ENCODE measurements at places on chromosomes 16 and 17. TPM values are rescaled to one million over a fixed set of nuclear protein-coding genes. Genes with fewer than 3 reads are reported as not detected.
A peak's percentile ranks its signal among the peaks of the same experiment; 100 is the strongest.

DNA sequence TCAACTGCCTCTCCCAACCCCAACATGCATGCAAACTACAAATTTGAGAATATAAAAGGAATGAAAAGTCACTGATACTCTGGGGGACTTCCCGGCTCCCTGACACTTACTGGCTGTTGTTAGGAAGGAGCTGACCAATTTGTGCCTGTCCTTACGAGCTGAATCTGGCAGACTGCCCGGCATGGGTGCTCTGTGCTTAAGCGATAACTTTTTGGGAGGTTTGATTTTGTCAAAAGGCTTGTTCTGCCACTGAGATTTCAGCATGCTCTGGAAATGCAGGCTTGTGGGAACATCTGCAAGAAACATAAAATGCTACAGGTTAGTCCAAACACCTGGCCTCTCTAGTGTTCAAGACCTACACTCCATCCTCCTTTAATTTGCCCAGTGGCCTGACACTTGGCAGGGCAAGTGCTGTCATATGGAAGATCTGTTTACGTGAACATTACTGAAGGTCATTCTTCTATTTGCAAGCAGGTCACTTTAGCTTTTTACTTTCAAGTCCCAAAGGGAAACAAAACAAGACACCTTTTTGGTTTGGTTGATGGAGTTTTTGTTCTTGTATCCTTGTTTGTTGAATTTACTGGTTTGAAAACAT is 40.6 kb downstream of the STH start:
- peaks cover 62% of the 10 kb centered on the region for H3K36me3 ChIP-seq
- peaks cover 4% of the 10 kb centered on the region for H3K4me1 ChIP-seq
- no peaks in the 10 kb centered on the region for H3K27me3 ChIP-seq
- no peak overlapping the region for H3K4me3 ChIP-seq

GRCh38 chr17:81481073-81481799 is 31.4 kb downstream of the ACTG1 start:
- DNase-seq, result peak; percentile 75
- H3K4me3 ChIP-seq, result peak overlapping the region; percentile 58
- H3K27me3 ChIP-seq, result no peaks in the 10 kb centered on the region

DNA sequence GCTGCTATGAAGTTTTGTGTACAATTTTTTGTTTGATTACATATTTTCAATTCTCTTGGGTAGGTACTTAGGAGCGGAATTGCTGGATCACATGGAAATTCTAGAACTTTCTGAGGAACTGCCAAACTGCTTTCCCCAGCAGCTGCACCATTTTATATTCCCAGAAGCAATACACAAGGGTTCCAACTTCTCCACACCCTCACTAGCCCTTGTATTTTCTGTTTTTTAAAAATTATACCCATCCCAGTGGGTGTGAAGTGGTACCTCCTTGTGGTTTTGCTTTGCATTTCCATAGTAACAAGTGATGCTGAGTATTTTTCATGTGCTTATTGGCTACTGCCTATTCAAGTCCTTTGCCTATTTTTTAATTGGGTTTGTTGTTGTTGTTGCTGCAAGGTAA is 20.9 kb downstream of the NACA2 start:
- no peak overlapping the region for H3K4me3 ChIP-seq
- no peak overlapping the region for H3K27ac ChIP-seq
- peaks cover 5% of the 10 kb centered on the region for H3K4me1 ChIP-seq
- no peaks in the 10 kb centered on the region for H3K36me3 ChIP-seq

- H3K4me1 ChIP-seq, result no peaks in the 10 kb centered on the region
- no peak for DNase-seq
- H3K36me3 ChIP-seq, result no peaks in the 10 kb centered on the region
- peaks cover 7% of the 10 kb centered on the region for H3K27me3 ChIP-seq
These were observed 105.1 kb upstream of the TNRC6C start for GRCh38 chr17:77853191-77853977.

GRCh38 chr16:86563469-86564345 is 2.9 kb upstream of the FOXC2 start:
- peak overlapping the region; percentile 70 for H3K4me3 ChIP-seq
- 0 out of 2 replicates have a peak, but pooled peaks cover 4% of the 10 kb centered on the region for H3K4me1 ChIP-seq
- H3K27ac ChIP-seq, result 0 out of 2 replicates have a peak overlapping the region, but pooled peaks have one; percentile 0
- peak; percentile 93 for DNase-seq
- H3K27me3 ChIP-seq, result peaks cover 20% of the 10 kb centered on the region
- no peaks in the 10 kb centered on the region for H3K36me3 ChIP-seq

The AGRP gene
- not detected for total RNA-seq

The TAX1BP3 gene
- total RNA-seq, result 418 TPM

The ASGR2 gene
- not detected for total RNA-seq

The WNT9B gene
- not detected for total RNA-seq

The CRYBA1 gene
- total RNA-seq, result not detected

Data from GM23248 (cell line).